ENCODE measurements at places on chromosomes 5 and 9. TPM values are rescaled to one million over a fixed set of nuclear protein-coding genes. Genes with fewer than 3 reads are reported as not detected.
A peak's percentile ranks its signal among the peaks of the same experiment; 100 is the strongest.

The GAS1 gene
- 0.84 TPM for total RNA-seq

The DNAJC18 gene
- total RNA-seq: 10.2 TPM

The DRD1 gene
- total RNA-seq: not detected

GRCh38 chr9:82456642-82457041 lies 468.1 kb downstream of the SPATA31D1 start:
- DNase-seq: no peak

DNA sequence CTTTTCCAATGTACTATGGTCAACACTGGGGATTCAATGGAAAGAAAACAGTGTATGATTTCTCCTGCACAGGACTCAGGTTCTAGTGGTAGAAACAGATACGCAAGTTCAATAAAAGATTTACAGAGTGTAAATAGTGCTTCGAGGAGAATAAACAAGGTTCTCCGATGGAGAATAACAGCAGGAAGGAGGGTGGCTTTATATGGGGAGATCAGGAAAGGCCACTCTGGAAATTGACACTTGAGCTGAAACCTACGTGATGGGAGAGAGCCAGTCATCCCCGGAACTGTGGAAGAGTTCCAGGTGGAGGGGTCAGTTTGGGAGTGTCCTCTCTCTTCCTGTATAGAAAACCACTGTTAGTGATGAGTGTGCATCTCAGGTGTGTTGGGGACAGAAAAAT lies 65.9 kb downstream of the GARNL3 start:
- DNase-seq: no peak

GRCh38 chr5:159412284-159413046 lies 82.2 kb upstream of the IL12B start:
- peak; percentile 65 for DNase-seq

GRCh38 chr5:178895615-178896571 lies at the start of gene ZFP2:
TSS of gene ZFP2 (plus strand) at chr5:178895913. CDS start at chr5:178931314, 35,401 bp downstream.
- peak; percentile 43 for DNase-seq

DNA sequence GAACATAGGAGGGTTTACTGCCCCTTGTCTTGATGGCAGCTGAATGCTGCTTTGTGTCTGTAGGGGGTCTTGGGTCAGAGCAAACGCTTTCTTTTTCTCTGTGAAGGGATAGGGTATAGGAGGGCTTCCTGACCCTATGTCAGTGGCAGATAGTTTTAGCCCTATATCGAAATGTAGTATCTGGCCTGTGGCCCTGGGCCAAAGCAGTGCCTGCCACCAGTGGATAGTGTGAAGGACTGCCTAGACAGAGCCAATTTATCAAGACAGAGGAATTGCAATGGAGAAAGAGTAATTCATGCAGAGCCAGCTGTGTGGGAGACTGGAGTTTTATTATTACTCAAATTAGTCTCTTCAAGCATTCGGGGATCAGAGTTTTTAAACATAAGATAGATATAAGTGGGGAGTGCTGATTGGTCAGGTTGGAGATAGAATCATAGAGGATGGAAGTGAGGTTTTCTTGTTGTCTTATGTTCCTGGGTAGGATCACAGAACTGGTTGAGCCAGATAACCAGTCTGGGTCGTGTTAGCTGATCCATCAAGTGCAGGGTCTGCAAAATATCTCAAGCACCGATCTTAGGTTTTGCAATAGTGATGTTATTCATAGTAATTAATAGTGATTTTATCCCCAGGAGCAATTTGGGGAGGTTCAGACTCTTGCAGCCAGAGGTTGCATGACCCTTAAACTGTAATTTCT lies 178.5 kb downstream of the GDNF start:
- no peak for DNase-seq

- no peak for DNase-seq
Measured at GRCh38 chr5:4387290-4387689, 752.8 kb upstream of the ADAMTS16 start.

DNA sequence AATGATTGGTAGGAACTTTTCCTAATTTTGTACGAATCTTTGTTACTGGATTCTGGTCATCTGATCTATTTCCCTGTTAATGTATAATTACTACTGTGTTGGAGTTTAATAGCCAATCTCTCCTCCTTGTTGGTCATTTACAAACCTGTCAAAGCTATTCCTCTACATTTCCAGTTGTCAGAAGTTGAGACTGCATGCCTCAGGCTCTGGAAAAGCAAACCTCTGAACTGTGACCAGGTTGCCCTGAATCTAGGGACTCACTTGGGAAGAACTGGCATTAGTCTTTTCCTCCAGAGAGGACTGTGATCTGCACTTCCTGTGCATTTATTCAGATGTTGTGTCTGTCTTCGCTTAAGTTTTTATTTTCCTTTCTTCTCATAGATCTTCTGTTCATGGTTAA lies 16.1 kb downstream of the PDLIM4 start:
- no peak for DNase-seq

DNA sequence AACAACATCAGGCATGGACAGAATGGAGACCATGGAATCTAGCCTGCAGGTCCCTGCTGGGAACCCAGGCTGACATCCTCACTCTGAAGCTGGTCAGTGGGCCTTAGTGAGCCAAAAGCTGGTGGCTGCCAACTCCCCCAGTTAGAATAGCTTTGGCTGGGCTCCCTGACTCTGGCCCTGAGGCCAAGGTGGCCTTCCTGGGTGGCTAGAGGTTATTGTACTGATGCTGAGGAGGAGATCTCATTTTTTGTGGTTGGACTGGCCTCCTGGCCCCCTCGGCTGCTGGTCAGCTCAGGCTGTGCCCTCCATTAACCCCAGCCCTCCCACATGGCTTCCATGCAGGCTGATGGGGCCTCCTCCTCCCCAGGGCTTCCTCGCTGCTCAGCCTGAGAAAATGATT lies 101.2 kb upstream of the PANK3 start:
- no peak for DNase-seq

DNA sequence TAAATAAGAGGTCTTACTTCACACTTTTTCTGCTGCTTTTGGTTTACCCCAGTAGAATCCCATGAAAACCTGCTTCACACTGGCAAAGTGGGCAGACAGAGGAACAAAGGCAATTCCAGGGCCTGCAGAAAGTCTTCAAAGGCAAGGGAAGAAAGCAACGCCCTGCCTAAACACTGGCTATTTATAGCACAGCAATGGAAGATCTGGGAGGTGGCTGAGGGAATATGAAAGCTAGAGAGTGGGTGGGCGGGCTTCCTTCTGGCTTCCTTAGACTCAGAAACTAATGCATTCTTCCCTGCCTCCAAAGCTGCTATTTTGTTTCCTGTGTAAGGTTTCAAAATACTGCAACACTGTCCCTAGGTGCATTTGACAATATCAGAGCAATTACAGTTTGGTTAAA lies 46.8 kb downstream of the ELAVL2 start:
- DNase-seq: no peak

GRCh38 chr9:114124666-114125475 lies 25.8 kb upstream of the KIF12 start:
- DNase-seq: no peak

GRCh38 chr9:99199938-99200539 lies 21.7 kb downstream of the ALG2 start:
- no peak for DNase-seq

GRCh38 chr5:66337626-66338226 lies 193.6 kb downstream of the SREK1 start:
- DNase-seq: no peak

DNA sequence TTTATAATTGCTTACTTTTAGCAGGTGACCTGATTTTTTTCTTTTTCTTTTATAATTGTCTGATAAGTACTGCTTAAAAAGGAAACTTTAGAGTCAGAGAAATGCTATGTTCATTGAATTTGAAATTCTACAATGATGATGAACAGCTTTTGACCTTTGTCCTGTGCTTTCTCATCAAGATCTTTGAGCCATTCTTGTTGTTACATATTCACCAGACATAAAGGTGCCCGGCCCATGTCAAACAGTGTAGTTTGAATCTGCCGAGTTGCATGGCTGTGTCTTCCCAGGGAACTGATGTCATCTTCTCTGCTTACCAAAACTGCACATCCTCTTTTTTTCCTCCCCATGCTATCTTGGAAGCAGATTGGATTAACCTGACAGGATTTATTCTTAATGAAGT lies 163.6 kb downstream of the LRRC70 start:
- DNase-seq: no peak

All from CD8-positive, alpha-beta T cell (primary cell).